Umbilical cord (tissue), 2 donors: ENCODE measurements at places on chromosomes 4 and X. TPM values are rescaled to one million over a fixed set of nuclear protein-coding genes. Genes with fewer than 3 reads are reported as not detected.

COX7B2 gene
- not detected for total RNA-seq

- DNase-seq, result no peak
These were observed 108.3 kb upstream of the RBPJ start for GRCh38 chr4:26212528-26212927.

DNA sequence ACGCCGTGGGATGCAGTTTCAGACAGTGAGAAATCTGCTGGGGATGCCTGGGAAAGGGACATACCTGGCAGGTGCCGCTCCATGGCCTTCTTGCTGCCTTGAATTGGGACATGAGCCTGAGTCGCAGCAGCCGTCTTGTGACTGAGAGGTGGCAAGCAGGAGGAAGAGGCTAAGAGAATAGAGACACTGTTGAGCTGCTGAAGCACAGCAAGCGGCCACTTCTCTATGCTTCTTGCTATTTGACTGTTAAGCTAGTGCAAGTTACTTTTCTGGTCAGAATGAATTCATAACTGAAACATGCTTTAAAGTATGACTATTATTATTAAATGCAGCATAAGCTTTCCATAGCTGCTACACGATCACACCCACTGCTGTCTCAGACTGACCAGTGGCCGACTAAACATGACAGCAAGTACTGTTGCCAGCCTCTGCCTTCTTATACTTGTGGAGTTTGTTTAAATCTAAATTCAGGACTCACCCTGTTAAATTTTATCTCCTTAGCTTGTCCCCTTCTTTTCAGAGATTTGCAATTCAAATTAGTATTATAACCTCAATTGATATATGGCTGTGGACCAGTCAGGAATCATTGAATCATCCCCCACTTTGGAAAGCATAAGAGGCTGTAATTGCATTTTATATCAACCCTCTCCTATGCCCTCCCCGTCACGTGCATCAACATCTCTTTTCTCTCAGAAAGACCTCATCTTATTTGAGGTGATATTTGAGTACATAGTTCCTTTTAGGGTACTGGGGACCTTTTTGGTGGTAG lies 24.8 kb upstream of the ACSL1 start:
- no peak for DNase-seq

NUP62CL gene
- 2.9 TPM for total RNA-seq

ARMCX6 gene
- total RNA-seq, result 29.4 TPM

DNA sequence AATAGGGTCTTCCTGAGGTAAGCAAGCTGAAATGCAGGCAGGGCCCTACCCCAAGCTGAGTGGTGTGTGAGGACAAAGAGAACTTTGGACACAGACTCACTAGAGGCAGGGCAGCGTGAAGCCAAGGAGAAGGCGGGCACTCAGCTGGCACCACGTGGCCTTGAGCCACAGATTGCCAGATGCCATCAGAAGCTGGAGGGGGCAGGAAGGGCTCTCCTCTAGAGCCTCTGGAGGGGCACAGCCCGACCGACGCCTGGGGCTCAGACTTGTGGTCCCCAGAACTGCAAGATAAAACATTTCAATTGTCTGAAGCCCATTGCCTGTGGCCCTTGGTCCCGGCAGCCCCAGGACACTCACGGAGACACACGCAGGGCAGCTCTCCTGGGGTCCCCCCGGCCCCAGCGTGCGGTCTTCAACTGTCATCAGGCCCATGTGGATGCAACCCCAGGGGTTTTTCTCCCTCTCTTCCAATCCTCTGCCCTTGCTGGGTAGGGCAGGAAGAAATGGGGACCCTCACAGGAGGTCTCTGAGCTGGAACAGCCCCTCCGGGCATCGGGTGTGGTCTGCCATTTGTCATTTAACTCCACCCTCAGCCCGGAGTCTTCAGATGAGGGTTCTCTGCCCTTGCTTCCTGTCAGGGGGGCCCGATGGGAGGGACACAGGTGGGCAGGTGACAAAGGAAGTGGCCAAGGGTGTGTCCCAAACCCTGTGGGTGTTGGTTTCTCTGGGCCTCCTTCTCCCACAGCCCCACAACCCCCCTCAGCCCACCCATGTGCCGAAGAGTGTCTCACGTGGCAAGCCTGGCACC lies 22.2 kb downstream of the HMX1 start:
- DNase-seq, result no peak

DNA sequence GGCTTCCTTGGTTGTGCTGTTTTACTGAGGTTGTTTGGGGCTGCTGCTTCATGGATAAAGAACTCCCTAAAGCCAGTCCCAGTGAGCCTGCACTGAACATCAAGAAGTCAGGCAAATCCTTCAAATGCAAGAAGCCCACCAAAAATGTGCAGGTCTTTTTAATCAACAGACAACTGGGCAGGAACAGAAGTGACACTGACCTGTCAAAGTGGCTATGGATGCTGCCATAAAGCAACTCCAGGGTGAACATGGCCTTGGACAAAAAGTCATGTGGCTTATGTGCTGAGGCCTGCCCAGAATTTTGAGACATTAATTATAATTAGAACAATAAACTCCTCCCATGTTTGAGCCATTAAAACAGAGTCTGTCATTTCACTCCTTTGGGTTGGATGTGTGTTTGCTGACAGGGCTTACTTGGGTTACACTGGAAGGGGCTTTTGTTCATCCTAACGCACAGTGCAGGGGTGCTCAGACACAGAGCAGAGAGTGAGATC lies at the start of gene ETDC:
Gene ETDC, plus strand, starts transcription at position 51 of the 494 bp plus-strand sequence. Its CDS starts 0 bp downstream, at position 51.
- no peak for DNase-seq

- DNase-seq, result peak; percentile 35
These were observed 50.4 kb downstream of the FHIP1A start for GRCh38 chr4:151459375-151459774.

GRCh38 chr4:22389240-22389870 lies 126.5 kb downstream of the ADGRA3 start:
- DNase-seq, result peak; percentile 78

GRCh38 chr4:153471698-153472093 lies 5.5 kb downstream of the TMEM131L start:
- DNase-seq, result no peak

RHOH gene
- total RNA-seq, result 3.4 TPM

PCDH7 gene
- total RNA-seq, result 96.1 TPM

MSX1 gene
- total RNA-seq, result 14.0 TPM

CABS1 gene
- total RNA-seq, result 6.5 TPM

- no peak for DNase-seq
These were observed 33.1 kb upstream of the ANXA10 start for GRCh38 chr4:168059251-168059650.

DNA sequence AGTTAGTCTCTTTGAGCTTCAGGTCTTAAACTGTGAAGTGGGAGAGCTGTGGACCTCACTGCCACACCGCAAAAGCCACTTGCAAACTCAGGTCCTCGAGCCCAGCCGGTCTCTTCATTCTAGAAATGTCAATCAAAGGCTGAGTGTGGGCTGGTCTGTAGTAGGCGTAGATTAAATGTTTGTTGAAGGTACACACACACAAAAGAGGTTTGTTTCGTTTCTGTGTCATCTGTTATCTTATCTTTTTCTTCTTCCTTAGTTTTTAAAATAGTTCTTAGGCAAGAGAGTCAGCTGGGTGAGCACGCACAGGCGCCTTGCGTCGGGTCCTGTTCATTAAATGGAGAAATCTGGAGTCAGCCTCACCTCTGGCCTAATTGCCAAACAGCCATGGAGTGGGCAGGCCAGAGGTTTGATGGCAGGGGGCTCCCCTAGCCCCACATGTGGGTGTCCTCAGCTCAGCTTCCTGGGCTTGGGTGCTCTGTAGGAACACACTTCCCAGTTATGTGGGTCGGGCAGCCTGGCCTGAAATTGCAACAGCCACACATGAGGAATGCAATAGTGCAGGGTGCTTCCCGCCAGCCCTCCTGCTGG lies 836 bp upstream of the PSAPL1 start:
- DNase-seq, result peak; percentile 31

GRCh38 chr4:168540086-168540485 lies 43.2 kb downstream of the PALLD start:
- peak; percentile 75 for DNase-seq

DNA sequence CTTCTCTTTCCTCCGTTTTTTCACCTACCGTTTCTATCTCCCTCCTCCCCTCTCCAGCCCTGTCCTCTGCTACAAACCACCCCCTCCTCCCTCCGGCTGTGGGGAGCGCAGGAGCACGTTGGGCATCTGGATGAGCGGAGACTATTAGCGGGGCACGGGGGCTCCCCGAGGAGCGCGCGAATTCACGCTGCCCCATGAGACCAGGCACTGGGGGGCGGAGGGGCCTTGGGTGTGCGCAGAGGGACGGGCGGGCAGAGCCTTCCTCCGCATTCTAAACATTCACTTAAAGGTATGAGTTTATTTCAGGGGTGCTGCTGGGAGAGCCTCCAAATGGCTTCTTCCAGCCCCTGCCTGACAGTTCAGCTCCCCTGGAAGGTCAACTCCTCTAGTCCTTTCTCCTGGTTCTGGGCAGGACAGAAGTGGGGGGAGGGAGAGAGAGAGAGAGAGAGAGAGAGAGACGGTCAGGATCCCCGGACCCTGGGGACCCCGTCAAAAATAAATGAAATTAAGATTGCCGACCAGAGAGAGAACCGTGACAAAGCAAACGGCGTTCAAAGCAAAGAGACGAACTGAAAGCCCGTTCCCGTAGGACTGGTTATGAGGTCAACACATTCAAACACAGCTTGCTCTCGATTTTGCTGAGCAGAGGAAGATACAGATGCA lies 5.0 kb downstream of the SHOX start:
- DNase-seq, result no peak

GRCh38 chrX:100625985-100626491 lies 10.6 kb downstream of the TSPAN6 start:
- no peak for DNase-seq

CXorf65 gene
- total RNA-seq, result not detected
